GM12891 (cell line): ENCODE measurements at places on chromosomes 4 and X.

- DNase-seq: no peak
Observed at GRCh38 chr4:8269535-8270417, at the start of gene HTRA3. Gene HTRA3, plus strand, starts transcription at chr4:8269754. Its CDS starts 215 bp downstream, at chr4:8269969.

DNA sequence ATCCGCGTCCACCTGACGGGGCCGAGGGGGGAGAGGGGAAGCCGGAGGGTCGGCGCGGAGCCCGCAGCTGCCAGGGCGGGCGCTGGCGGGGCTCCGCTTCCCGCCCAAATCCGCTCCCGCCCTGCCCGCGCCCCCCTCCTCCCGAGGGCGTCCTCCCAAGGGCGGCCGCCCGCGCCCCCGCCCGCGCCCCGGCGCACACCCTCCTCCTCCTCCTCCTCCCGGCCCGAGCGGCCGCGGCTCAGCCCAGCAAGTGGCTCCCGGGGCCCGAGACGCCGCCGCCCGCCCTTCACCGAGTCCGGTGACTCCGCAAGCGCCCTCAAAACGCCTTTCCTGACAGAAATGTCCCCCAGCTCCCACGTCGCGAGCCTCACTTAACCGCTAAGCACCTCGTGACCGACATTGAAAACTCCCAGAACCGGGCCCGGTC is 487 bp downstream of the HMGB2 start:
- DNase-seq: peak; percentile 3

DNA sequence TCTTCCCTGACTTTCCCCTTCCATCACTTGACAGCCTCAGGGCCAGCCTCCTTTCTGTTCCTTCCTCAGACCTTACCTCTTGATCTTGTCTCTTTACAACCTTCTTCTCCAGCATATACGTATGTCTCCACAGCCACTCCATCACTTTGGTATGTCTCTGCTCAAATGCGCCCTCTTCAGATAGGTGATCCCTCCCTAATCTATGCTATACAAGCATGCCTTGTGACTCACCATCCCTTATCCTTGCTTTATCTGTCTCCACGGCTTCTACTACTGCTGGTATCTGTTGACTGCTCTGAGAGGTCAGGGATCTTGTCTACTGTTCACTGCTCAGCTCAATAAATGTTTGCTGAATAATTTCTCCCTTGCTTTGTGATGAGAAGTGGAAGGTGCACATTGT is 9.0 kb downstream of the ARAP2 start:
- no peak for DNase-seq

GRCh38 chr4:11675051-11675800 is 246.5 kb upstream of the HS3ST1 start:
- DNase-seq: no peak

DNA sequence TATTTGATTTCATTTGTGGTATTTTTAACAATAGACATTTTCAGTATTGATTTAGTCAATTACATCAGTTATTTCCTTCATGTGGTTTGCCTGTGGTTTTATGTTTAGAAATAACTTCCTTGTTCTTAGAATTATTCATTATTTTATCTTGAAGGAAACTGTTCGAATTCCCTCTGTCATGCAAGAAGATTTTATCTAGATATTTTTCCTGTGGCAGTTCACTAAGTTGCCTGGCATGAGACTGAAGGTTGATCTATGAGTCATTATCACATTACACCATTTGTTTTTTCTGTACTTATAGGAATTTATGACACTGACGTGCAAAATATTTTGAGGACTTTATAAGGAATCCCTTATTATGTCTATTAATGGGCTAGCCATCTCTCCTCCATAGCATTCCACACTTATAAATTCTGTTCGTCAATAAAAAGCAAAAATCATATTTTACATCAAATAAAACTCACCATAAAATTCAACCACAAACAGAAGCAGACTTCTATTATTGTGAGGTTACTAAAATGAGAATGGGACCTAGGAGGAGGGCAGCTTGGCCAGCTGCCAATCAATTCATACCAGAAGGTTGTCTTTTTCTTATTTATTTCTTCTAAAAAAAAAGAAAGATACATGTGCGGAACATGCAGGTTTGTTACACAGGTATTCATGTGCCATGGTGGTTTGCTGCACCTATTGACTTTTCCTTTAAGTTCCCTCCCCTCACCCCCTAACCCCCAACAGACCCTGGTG is 179.0 kb downstream of the KCNIP4 start:
- no peak for DNase-seq

DNA sequence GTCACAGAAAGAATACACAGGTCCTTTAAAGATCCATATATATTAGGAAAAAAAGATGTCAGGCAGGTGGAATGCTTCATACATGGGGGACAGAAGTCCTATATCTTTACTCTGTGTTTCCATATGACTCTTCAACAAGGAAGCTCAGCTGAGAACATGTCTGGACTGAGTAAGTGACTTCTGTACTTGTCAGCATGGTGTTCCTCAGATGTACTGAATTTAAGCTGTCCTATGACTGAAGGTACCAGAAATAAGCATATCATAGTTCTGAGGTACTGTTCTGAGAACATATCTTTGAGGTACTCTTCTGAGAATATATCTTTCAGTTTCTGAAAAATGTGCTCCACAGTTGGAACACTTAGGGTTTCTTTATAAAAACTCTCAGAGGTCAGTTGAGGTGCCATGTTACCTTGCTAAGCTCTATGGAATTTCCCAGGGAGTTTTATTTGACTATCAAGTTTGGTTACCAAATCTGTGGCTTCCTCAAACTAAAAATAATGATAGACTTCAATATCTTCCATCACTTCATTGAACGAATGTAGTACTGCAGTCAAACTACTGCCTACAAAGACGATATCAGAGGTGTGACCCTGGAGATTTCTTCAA is 597.2 kb upstream of the GNPDA2 start:
- no peak for DNase-seq

DNA sequence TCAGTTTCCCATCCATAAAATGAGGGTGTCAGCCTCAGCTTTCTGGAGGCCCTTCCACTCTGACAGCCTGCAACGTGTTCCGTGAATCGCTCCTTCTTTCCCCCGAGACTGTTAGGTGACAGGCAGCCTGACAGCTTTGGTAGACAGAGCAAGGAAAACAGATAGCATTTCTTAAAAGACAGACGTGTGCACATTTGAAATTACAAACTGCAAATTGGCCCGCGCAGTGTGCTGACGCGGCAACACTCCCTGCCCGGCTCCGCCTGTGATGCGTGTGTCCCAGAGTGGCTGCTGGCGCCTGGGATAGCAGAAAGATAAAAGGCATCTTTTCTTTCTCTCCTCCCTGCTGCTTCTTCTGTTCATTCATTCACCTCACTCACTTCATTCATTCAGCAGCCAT is 245.3 kb downstream of the AFAP1 start:
- DNase-seq: no peak

DNA sequence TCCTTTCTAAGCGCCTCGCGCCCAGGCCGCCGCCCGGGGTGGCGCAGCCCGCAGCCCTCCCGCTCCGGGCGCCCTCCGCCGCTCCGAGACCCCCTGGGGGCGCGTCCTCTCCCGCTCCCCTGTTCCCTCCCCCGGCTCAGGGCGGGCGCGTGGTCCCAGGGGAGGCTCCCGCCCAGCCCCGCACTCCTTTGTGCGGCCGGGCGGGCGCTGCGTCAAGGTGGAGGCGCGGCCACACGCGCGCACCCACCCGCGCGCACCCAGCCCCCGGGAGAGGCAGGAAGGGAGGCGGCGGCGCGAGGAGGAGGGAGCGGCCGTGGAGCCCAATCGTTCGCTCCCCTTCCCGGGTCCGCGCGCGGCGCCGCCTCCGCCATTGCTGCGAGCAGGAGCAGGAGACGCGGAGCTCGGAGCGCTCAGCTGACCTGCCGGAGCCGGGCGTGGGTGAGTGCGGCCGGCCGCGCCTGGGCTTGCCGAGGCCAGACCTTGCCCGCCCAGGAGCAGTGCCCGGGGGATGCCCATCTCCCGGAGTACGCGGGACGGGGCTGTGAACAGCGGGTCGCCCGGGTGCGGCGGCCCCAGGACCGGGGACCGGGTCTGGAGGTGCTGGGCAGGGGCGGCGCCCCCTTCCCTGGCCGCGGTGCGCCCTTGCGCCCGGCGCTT is at the start of gene NSG1:
Gene NSG1, plus strand, starts transcription at position 367 of the 657 bp plus-strand sequence. CDS start 528 bp downstream, outside the sequence.
- DNase-seq: no peak

DNA sequence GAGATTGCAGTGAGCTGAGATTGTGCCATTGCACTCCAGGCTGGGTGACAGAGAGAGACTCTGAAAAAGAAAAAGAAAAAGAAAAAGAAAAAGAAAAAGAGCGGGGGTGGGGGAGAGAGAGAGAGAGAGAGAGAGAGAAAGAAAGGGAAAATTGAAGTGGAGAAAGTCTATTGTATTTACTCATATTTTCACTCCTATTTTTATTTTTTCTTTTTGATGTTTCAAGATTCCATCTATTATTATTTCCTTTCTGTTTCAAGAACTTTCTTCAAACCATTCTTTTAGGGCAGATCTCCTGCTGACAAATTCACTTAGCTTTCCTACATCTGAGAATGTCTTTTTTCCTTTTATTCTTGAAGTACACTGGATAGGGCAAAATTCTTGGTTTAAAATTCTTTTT is 57.5 kb upstream of the HDAC8 start:
- no peak for DNase-seq

DNA sequence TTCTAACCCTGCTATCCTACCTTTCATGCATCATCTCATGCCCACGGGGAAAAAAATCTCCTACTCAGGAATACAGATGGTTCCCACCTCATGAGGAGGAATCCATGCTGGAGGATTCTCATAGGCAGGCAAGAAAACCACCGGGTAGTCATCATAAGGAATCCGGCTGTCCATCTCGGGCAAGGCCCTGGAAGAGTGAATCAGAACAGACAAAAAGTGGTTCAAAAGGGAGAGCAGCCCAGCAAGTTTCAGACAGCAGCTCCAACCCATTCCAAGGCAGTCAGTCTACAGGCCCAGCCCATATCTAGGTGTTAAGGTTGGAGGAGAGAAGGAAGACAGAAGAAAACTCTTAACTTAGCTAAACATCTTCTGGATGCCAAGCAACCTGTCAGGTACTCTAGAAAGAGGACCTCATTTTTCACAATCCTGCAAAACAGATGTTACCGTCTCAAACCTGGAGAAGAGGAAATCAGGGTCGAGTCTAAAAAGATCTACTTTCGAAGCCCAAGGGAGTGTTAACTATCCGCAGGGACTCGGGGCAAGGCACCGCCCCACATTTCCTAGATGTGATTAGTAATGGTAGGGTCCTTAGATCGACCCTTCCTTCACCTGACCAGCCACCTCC is 447 bp downstream of the PDZD11 start:
- no peak for DNase-seq

DNA sequence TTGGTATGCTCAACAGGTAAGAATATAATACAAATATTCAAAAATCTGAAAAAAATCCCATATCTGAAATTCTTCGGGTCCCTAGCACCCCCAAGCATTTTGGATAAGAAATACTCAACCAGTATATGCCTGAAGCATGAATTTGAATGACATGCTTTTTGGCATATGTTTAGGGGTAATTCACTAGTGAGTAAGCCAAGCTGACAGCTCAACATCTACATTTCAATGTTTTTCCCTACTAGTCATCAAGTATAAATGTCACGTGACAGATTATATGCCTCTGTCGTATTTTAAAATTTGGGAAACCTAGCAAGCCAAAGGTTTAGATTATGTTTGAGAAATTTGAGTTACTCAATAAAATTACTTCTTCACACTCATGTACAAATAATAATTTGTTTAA is 125.1 kb downstream of the FGF16 start:
- DNase-seq: no peak

DNA sequence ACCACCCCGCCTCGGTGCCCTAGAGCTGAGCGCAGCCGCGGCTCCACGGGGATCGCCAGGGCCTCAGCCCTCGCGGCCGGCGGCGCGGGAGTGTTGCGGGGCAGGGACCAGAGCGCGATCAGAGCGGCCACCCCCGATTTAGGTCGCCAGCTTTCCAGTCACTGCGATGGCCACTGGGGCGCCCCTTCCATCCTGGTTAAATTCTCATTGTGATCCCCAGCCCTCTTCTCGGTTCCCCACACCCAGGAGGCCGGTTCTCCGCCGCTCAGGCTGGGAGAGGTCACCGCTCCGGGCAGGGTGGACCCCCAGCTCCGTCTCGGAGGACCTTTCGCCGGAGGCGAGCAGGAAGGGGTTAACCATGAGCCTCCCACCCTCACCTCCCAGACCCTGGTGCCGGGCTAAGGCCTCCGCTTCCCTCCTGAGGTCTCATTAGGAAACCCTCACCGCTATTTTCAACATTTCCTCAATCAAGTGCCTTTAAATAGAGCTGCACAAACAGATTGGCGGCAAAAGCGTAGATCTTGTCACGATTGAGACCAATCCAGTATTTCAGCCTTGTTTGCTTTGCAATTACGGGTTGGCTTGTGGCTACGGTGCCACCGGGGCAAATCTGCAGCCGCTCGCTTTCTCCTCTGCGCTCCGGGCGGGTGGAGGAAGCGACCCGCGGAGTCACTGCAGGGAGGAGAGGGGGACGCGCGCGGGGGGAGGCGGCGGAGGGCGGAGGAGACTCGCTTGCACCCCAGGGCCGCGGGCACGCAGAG is 8.3 kb upstream of the HAND2 start:
- DNase-seq: no peak

GRCh38 chr4:75135068-75135825 is 202.3 kb downstream of the PARM1 start:
- DNase-seq: no peak

- no peak for DNase-seq
Observed at GRCh38 chrX:110026099-110026844, 23.4 kb downstream of the TMEM164 start.

GRCh38 chrX:56268888-56269287 is 36.7 kb downstream of the KLF8 start:
- DNase-seq: no peak

DNA sequence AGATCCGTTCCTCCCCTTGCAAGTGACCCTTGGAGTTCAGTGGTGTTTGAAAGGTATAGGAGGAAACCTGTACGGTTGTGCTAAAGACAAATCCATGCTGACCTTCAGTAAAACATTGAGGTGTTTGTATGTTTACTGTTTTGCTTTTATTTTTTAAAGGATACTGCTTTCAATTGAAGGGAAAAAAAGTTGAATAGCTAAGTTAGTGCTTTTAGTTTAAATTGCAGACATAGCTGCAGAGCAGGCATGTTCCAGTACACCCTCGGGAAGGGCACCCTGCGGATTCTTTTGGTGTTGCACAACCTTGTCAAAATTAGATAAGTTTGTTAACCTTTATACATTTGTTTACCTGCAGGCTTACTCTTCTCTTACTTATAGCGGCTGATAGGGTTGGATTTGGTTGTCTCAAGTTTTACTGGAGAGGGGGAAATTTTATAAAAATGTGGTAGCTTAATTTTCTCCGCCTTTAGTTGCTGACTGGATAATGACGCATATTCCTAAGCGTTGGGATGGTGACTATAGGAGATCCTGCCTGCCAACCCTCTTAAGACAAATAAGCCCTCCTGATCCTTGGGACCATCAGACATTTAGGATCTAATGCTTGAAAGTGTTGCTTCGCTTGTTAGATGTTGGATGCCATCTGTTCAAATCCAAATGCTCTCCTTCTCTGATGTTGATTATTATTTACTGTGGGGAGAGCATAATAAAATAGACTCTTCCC is 2.0 kb downstream of the RAPGEF2 start:
- no peak for DNase-seq
